Activated CD8-positive, alpha-beta memory T cell treated with anti-CD3 and anti-CD28 coated beads, Interleukin-2, amount 50 U/mL, for 4 hours (primary cell): ENCODE measurements at places on chromosomes 1 and 21.

GRCh38 chr1:97143236-97143882, 421.8 kb downstream of the PTBP2 start:
- no peak for DNase-seq

- DNase-seq: no peak
Observed at GRCh38 chr1:81702079-81702715, 98.5 kb upstream of the ADGRL2 start.

- no peak for DNase-seq
Observed at GRCh38 chr1:31943546-31944184, 5.5 kb upstream of the PTP4A2 start.

DNA sequence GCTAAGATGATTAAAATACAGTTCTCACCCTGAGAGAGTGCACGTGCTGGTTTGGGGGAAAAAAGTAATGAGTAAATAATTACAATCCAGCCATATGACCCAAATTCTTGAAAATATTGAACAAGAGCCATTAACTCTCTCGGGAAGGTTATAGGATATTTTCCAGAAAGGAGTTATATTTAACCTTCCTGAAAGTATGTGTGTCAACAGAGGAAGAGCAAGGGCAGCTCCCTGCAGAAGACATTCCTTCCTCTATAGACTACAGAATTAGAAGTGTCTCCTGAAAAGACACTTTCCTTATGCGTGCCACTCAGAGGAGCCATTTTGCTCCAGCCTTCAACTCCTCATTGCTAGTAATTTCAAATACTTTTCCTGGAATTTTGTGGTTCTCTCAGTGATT, 648.7 kb downstream of the USP25 start:
- DNase-seq: no peak

DNA sequence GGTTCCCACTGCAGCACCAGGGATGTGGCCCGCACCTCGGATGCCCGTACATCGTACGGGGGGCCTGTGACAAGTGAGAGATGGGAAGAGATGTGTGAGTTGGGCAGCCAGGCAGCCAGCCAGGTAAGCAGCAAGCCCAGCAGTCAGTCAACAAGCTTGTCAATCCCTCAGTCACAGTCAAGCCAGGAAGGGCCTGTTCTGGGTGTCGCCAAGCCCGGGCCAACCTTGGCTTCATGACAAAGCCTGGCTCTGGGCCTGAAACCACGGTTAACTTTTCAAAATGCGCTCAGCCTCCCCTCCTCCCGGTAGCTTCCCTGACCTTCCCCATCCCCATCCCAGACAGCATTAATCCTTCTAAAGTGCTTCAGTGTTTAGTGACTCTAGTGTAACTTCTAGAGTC, 31.8 kb downstream of the MYOM3 start:
- no peak for DNase-seq

- DNase-seq: no peak
Observed at GRCh38 chr21:33259995-33260394, 6.2 kb upstream of the IL10RB start.
